ENCODE measurements at places on chromosomes 2 and 18.

DNA sequence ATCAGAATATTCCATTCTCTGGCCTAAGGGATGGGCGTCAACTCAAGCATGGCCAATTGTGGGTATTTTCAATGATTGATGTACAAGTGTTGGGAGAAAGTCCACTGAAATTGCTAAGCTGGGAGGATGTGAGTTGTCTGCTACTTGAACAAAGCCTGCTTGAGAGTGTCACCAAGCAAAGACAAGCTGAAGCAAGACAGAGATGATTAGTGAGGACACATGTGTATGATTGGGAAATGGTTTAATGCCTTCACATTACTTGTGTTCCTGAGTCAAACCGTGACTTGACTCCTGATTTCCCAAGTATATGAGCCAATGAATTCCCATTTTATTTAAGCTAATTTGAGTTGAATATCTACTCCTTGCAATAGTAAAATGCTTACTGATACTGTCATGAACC is 23.7 kb upstream of the NRP2 start:
- no peak for DNase-seq

DNA sequence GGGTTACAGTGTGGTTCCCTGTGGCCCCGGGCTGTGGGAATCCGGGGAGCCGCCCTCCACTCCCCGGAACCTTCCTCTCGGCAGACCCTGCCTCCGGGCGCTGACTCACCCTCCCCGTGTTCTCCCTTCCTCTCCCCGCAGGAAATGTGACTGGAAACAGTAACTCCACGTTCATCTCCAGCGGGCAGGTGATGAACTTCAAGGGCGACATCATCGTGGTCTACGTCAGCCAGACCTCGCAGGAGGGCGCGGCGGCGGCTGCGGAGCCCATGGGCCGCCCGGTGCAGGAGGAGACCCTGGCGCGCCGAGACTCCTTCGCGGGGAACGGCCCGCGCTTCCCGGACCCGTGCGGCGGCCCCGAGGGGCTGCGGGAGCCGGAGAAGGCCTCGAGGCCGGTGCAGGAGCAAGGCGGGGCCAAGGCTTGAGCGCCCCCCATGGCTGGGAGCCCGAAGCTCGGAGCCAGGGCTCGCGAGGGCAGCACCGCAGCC is 59.5 kb downstream of the TNFRSF11A start:
- no peak for DNase-seq

DNA sequence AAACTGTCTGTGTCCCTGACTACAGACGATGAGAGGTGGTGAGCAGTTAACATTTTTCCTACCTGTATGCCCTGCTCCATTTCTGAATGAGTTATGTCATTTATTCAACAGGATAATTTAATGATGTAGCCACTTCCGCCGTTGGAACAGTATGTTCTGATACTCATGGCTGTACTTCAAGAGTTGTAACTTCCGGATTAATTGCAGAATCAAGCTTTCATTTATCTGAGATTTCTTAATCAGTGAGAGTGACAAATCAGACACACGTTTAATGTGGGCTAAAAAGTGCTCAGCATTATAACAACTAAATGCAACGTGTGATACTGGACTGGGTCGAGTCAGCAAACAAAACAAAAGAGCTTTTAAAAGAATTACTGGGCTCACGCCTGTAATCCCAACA is 107.7 kb downstream of the KCTD1 start:
- DNase-seq: no peak

- no peak for DNase-seq
Measured at GRCh38 chr18:908758-909724, 4.4 kb downstream of the ADCYAP1 start.

GRCh38 chr2:85767803-85768665 is 14.2 kb downstream of the ATOH8 start:
- no peak for DNase-seq

GRCh38 chr2:197704434-197705120 is 592 bp upstream of the MARS2 start:
- DNase-seq: no peak

GRCh38 chr2:239155806-239156480 is 244.9 kb downstream of the HDAC4 start:
- no peak for DNase-seq

GRCh38 chr2:107148055-107148454 is 262.1 kb upstream of the ST6GAL2 start:
- no peak for DNase-seq

DNA sequence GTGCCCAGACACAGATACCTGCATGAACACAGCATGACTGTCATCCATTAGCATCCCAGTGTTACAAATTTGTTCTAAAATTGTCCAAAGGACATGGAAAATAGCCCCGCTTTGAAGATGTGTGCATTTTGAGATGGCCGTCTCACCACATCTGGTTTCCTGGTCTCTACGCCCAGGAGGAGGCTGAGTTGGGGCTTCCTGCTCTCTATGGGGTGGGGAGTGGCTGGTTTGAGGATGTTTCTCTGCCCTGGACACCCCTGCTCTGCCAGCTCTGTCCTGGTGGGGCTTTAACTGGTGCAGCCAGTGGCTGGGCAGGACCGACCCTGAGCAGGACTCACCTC is 74.6 kb upstream of the SMAD7 start:
- no peak for DNase-seq

GRCh38 chr2:65165558-65165957 is 35.7 kb upstream of the RAB1A start:
- no peak for DNase-seq

DNA sequence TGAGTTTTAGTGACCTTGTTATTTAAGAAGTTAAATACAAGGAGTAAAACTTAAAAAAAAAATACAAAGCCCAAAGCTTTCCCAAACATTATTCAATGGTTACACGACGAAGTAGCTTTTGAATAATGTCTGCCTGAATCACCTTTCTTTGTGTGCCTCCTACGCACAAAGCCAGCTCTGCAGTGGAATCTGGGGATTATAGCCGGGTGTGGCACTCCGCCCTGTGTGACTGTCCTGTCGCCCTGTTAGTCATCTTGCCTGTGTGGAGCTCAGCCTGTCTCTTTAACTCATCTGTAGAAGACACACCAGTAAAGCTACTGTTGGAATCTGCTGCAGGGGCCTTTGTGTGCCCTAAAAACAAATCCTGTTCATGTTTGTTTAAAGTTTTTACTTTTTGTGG is 79.4 kb upstream of the TCF7L1 start:
- no peak for DNase-seq

GRCh38 chr2:201680743-201681142 is 17.7 kb downstream of the MPP4 start:
- DNase-seq: no peak

DNA sequence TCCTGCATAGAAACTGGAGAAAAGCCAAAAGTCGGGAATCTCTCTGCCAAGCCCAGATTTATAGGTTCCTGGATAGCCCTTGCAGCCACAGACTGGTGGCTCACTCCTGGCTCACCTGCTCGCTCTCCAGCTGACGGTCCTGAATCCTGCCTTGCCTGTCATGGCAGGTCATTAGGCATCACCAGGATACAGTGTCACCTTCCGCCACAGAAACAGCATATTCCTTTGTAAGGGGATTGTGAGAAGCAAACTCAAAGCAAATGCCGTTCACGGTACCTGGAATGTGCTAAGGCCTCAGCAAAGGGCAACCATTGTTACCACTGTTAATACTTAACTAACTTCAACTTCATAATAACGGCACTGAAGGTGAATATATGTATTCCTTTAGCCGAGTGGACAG is 57.1 kb upstream of the GPR45 start:
- no peak for DNase-seq

- no peak for DNase-seq
Measured at GRCh38 chr2:33598561-33599174, 431 bp downstream of the FAM98A start.

GRCh38 chr2:241149675-241149924 is 328 bp upstream of the PASK start:
- DNase-seq: no peak

DNA sequence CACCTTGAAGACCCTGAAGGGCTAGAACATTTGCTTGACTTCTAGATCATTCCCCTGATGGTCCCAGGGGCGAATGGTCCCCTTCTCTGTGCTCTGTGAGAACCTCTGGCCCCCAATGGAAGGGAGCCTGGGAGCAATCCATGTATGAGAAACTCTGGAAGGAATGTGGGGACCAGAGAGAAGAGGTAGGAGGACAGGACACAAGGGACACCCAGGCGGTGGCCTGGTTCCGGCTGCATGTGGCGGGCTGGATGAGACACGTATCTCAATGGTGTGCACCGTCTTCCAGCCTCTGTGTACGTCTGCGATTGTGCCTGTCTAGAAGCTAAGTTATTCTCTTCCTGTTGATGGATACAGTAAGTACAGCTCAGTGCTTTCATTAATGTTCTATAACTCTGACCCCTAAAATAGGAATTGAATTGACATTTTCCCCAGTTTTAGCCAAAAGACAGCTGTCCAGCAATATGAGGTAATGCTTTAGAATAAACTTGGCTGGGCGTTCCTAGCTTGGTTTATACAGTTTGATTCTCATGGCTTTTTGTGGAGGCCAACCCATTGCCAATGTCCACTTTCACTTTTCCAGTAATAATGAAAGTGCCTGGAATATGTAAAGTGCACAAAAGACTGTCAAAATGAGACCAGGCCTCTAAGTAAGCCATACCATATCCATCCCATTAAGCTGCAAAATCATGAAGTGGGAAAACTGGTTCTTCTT is 30.1 kb upstream of the COPS8 start:
- DNase-seq: no peak

- no peak for DNase-seq
Measured at GRCh38 chr2:47785986-47786385, 3.0 kb downstream of the MSH6 start.

DNA sequence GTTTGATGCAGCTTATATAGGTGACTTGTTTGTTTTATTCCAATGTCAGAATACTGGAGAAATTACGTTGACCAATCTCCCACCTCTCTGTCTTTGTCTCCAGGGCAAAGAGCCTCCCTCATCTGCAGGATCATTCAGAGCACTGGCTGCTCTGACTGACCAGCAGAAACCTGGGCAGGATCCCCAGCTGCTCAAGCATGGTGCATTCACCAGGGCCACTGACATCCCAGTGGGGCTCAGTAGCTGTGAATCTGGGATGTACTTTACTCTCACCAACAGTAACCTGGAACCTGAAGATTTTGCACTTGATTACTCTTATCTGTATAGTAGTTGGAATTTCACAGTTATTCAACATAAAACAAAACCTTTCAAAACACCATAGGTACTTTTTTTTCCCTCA is 235.9 kb downstream of the ANKRD36 start:
- DNase-seq: no peak

- DNase-seq: no peak
Measured at GRCh38 chr2:216188956-216189355, 79.8 kb downstream of the XRCC5 start.

- DNase-seq: no peak
Measured at GRCh38 chr2:71597756-71598155, 144.4 kb downstream of the DYSF start.

- DNase-seq: no peak
Measured at GRCh38 chr18:58336605-58337004, 292.3 kb downstream of the ALPK2 start.

GRCh38 chr2:168740360-168740759 is 62.1 kb upstream of the NOSTRIN start:
- DNase-seq: no peak

DNA sequence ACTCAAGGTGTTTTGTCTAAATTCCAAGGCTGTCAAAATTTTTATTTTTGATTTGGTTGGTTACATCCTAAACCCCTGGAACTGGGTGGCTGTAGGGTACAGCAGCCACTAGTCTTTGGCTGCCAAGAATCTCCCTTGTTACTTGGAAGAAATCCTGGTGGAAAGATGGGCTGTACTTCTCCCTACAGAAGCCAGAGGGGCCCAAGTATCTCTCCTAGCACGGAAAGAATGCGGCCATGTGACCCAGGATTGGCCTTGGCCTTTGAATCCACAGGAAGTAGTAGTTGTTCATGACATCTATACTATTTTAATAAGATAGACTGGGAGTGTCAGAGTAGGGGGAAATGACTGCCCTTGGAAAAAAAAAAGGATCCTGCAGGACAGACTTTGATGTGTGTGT is 54.4 kb upstream of the MYO3B start:
- DNase-seq: no peak

DNA sequence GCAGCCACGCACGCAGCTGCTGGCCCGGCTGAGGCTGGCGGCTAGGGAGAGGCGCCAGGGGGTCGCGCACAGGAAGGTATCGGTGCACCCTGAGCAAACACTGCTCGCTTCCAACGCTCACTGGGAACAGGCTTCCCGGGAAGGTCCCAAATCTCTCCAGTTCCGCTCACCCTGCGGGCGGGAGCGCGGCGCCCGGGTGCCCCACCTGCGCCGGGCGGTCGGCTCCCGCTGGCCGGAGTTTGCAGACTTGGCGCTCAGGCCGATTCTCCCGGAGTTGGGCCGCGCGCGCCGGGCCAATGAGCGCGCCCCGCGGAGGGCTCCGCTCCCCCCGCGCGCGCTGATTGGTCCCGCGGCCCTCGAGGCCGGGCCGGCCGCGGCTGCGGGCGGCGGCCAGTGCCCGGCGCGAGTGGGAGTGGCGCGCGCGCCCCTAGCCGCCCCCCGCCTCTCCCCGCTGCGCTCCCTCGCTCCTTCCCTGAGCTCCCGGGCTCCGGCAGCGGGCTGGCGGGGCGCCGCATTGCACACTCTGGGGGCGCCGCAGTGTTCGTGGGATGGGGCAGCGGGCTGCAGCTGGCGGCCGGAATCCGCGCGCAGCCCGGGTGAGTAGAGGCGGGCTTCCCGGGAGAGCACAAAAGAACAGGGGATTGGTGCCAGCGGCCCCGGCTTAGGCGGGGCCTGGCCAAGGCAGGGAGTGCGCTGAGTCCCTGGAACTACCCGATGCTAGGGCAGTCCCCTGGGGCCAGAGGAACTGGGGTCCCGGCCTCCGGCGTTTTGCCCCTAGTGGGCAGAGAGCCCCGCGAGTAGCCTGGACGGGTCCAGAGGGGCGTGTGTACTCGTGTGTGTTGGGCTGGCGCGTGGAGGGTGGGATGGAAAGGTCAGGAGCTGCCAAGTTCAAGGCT is at the start of gene LYPD6:
Gene LYPD6 (plus strand): TSS at position 461 of the 896 bp plus-strand sequence. CDS start 107,122 bp downstream, outside the sequence.
- no peak for DNase-seq

- no peak for DNase-seq
Measured at GRCh38 chr2:206086716-206087350, 859 bp upstream of the INO80D start.

- no peak for DNase-seq
Measured at GRCh38 chr2:7572450-7572849, 655.2 kb downstream of the RNF144A start.

- no peak for DNase-seq
Measured at GRCh38 chr2:13114391-13114790, 397.7 kb downstream of the TRIB2 start.

- DNase-seq: no peak
Measured at GRCh38 chr2:143525402-143525860, 396.2 kb downstream of the ARHGAP15 start.

- no peak for DNase-seq
Measured at GRCh38 chr2:69762025-69762424, 20.1 kb downstream of the ANXA4 start.

- DNase-seq: no peak
Measured at GRCh38 chr2:83633423-83633822, 825.7 kb downstream of the SUCLG1 start.

GRCh38 chr2:24658531-24659202 is 134.5 kb downstream of the PTRHD1 start:
- no peak for DNase-seq

DNA sequence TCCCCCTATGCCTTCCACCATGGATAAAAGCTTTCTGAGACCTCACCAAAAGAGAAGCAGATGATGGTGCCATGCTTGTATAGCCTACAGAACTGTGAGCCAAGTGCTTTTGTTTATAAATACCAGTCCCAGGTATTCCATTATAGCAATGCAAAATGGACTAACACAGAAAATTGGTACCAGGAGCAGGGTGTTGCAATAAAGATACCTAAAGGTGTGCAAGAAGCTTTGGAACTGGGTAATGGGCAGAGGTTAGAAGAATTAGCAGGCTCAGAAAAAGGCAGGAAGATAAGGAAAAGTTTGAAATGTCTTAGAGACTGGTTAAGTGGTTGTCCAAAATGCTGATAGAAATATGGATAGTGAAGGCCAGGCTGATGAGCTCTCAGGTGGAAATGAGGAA is 16.3 kb upstream of the SCYGR2 start:
- no peak for DNase-seq
